ENCODE measurements at places on chromosomes 5 and 9.

GRCh38 chr5:51381761-51382474 is 1.3 kb upstream of the ISL1 start:
- no peak for DNase-seq

DNA sequence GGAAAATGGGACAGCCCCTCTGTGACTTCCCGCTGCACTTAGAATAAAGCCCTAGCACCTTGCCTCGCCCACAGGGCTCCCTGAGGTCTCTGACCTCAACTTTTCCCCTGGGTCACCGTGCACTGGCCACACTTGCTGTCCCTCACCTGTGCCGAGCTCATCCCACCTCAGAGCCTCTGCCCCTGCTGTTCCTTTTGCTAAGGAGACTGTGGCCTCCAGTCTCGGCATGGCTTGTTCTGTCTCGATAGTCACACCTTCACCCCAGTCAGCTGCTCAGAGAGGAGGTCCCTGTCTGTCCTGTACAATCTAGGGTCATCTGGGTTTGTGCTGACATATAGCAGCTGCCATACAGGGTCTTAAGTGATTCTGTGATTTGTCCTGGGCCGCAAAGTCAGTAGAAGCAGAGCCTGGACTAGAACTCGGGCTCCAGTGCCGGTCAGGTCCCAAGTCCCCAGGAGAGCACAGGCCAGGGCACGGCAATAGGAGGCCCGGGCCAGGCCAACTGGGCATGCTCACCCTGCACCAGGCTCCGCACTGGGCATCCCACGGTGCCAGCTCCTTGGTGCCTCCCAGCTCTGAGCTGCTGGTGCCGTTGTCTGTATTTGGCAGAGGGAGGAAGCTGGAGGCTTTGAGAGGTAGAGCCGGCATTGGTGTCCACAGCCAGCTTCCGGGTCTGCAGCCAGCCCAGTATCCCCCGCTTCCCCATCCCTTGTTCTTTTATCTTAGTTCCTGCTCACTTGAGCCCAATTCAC is 35.2 kb downstream of the NCS1 start:
- no peak for DNase-seq

DNA sequence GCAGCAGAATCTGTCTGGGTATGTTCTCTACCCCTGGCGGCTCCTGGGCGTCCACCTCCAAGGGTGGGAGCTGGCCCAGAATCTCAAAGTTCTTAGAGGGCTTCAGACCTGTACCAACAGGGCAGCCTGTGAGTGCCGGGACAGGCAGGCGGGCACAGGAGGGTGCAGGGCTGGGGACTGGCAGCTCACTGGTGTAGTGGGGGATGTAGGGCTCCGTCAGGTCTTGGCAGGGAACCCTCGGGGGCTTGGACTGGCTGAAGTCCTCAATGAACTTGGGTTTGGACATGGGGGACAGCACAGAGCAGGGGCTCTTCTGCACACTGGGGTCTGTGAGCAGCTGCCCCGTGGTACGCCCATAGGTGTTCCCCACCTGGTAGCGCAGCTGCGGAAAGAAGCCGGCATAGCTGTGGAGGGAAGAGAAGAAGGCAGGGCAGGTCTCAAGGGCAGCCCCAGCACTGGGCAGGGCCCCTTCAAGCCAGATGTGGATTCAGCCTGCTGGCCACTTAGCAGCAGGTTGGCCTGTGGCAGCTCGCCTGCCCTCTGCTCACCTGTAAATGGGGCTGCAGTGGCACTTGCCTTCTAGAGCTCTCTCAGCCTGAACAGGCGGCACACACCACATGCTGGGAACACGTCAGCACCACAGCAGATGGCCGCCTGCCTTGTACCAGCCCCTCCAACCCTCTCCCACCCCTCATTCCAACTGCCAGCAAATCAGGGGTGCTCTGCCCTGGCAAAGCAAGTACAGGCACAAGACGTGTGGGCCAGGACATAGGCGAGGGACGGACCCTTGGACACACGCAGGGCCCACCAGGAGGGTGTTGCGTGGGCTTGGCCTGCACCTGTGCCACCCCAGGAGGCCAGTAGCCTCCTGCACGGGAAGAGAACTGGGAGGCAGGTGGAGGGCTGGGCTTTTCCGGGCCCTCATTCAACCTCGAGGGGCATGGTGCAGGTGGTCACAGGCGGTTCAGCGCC is 4.6 kb downstream of the TUBB4B start:
- no peak for DNase-seq

DNA sequence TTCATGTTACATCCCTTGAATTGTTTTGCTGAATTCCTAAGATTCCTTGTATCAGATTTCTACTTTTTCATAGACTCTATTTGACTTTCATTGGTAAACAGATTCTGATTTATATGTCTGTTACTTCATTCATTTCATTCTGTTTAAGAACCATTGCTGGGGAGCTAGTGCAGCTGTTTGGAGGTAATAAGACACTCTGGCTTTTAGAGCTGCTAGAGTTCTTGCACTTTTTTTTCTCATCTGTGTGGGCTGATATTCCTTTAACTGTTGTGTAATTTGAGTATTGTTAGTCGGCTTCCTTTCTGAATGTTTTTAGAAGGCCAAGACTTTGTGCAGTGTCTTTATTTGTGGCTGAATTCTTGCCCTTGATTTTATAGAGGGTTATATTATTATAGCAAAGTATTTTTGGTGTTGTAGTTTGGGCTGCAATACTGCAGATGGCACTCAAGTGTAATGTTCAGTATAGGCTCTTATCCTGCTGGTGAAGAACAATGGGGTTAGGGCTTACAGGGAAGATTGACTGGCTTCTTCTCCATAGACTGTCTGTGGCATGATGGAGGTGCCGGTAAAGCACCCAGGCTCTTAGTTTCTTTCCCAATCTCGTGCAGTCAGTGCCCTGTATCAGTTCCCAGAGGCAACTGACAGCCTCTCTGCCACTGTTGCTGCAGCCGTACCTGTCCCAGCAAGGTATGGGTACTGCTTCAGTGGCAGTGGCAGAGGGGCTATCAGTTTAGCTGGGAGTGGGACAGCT is 162.2 kb downstream of the OXCT1 start:
- no peak for DNase-seq

Data from stimulated activated CD8-positive, alpha-beta memory T cell treated with anti-CD3 and anti-CD28 coated beads, Interleukin-2, amount 100 ng/mL, for 48 hours (primary cell).